ENCODE measurements at places on chromosomes 12 and 14. TPM values are rescaled to one million over a fixed set of nuclear protein-coding genes. Genes with fewer than 3 reads are reported as not detected.
A peak's percentile ranks its signal among the peaks of the same experiment; 100 is the strongest.

- DNase-seq: no peak
- no peaks in the 10 kb centered on the region for H3K27me3 ChIP-seq
- H3K27ac ChIP-seq: peak overlapping the region; percentile 80
- peak overlapping the region; percentile 35 for H3K4me3 ChIP-seq
- no peaks in the 10 kb centered on the region for H3K36me3 ChIP-seq
These were observed 161.0 kb downstream of the SLC38A4 start for GRCh38 chr12:46664761-46665287.

PRH2 gene
- not detected for total RNA-seq

DNA sequence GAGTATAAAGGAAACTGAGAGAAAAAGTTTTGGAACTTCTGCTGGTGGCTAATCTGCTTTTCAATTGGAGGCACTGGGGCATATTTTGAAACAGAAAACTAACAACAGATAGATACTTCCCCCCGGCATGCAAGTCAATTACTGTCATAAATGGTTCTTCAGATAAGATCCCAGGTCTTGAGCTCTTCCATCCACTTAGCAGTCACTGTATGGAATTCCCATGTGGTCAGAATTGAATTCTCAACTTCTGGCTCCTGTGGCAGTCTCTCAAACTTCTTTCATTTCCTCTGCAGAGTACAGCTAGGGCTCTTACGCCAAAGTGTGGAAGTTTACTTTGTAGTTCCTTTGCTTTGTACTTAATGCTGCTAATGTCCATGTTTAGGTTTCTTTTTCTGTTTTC, 452.2 kb downstream of the IPO8 start:
- H3K27me3 ChIP-seq: no peaks in the 10 kb centered on the region
- no peaks in the 10 kb centered on the region for H3K36me3 ChIP-seq
- H3K27ac ChIP-seq: no peak overlapping the region
- no peak for DNase-seq
- H3K4me1 ChIP-seq: no peaks in the 10 kb centered on the region

- no peak overlapping the region for H3K4me3 ChIP-seq
- no peaks in the 10 kb centered on the region for H3K36me3 ChIP-seq
- DNase-seq: peak; percentile 16
- H3K4me1 ChIP-seq: no peaks in the 10 kb centered on the region
These were observed 21.0 kb upstream of the RNASE2 start for GRCh38 chr14:20934148-20934762.

GRCh38 chr14:56487090-56487667, 92.4 kb upstream of the TMEM260 start:
- DNase-seq: no peak
- H3K36me3 ChIP-seq: no peaks in the 10 kb centered on the region
- H3K27ac ChIP-seq: no peak overlapping the region
- no peaks in the 10 kb centered on the region for H3K27me3 ChIP-seq
- no peak overlapping the region for H3K4me3 ChIP-seq

GRCh38 chr12:40015345-40015744, 90.5 kb downstream of the SLC2A13 start:
- H3K27ac ChIP-seq: no peak overlapping the region
- no peak for DNase-seq
- no peak overlapping the region for H3K4me3 ChIP-seq
- no peaks in the 10 kb centered on the region for H3K36me3 ChIP-seq

GRCh38 chr14:32977913-32978312, 39.2 kb downstream of the NPAS3 start:
- no peaks in the 10 kb centered on the region for H3K36me3 ChIP-seq
- H3K27me3 ChIP-seq: no peaks in the 10 kb centered on the region
- no peak overlapping the region for H3K4me3 ChIP-seq
- no peak overlapping the region for H3K27ac ChIP-seq
- no peak for DNase-seq

DNA sequence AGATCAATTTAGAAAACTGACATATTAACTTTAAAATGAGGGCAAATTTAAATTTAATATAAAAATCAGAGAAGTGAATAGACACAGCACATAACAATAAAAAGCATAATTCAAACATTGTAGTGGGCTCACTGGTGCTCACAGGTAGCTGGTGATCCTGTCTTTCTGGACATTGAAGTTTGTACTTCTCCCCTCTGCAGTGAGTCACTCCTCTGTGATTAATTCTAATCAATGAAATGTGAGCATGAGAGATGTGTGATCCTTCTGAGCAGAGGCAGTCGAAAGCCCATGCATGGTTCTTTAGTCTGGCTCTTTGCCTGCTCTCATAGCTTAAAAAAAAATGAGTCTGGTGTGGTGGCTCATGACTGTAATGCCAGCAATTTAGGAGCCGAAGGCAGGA, 59.0 kb upstream of the RERGL start:
- H3K4me3 ChIP-seq: no peak overlapping the region
- DNase-seq: no peak
- no peaks in the 10 kb centered on the region for H3K4me1 ChIP-seq

GPR137C gene
- total RNA-seq: 1.6 TPM

SLCO1A2 gene
- total RNA-seq: not detected

DNA sequence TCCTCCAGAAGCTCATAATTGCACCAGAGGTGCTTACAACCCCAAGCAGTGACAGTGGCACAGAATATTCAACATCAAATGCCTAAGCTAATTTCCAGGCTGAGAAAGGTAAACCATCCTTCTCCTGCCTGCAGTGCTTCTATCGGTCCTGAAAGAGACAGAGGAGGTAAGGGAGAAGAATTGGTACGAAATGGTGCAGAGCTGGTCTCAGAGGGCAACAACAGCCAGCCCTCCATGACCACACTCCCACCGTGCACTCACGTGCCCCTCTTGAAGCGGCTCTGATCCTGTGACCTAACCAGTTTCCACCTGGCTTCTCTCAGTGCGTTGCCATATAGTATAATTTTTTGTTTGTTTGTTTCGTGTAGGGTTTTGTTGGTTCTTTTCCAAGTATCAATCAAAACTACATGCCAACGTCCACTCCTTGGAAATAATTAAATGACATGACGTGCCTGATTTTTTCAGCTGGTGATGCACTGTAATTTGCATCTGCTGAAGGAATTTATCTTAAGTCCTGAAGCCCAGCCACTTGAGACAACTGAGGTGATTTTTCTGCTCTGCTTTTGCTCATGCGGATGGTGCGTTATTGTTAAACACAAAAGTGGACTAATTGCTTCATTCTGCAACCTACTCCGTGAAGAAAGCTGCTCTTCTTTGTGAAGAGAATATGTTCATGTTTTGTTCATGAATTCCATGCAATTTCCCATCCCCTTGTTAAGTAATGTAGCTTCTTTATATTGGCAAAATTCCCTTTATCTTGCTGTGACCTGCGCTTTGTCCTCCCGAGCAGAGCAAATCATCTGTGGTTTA, 1.3 kb upstream of the ATP2A2 start:
- no peaks in the 10 kb centered on the region for H3K27me3 ChIP-seq
- no peak for DNase-seq
- H3K4me3 ChIP-seq: peak overlapping the region; percentile 96
- peaks cover 22% of the 10 kb centered on the region for H3K36me3 ChIP-seq
- peaks cover 22% of the 10 kb centered on the region for H3K4me1 ChIP-seq

- H3K4me3 ChIP-seq: no peak overlapping the region
- H3K27ac ChIP-seq: no peak overlapping the region
- no peaks in the 10 kb centered on the region for H3K27me3 ChIP-seq
These were observed 3.9 kb downstream of the GZMH start for GRCh38 chr14:24605435-24606190.

- peak; percentile 94 for DNase-seq
- H3K36me3 ChIP-seq: no peaks in the 10 kb centered on the region
- peak overlapping the region; percentile 98 for H3K27ac ChIP-seq
- H3K27me3 ChIP-seq: no peaks in the 10 kb centered on the region
- peak overlapping the region; percentile 84 for H3K4me3 ChIP-seq
- peaks cover 38% of the 10 kb centered on the region for H3K4me1 ChIP-seq
These were observed 3.1 kb upstream of the TNS2 start for GRCh38 chr12:53046655-53047220.

GRCh38 chr14:104604458-104605449, at the start of gene TMEM179:
TSS of gene TMEM179 (minus strand) at chr14:104604772. CDS start at chr14:104604741, 31 bp downstream.
- no peaks in the 10 kb centered on the region for H3K4me1 ChIP-seq
- DNase-seq: no peak
- no peaks in the 10 kb centered on the region for H3K36me3 ChIP-seq
- no peak within 1 kb of the TSS for H3K27ac ChIP-seq

DNA sequence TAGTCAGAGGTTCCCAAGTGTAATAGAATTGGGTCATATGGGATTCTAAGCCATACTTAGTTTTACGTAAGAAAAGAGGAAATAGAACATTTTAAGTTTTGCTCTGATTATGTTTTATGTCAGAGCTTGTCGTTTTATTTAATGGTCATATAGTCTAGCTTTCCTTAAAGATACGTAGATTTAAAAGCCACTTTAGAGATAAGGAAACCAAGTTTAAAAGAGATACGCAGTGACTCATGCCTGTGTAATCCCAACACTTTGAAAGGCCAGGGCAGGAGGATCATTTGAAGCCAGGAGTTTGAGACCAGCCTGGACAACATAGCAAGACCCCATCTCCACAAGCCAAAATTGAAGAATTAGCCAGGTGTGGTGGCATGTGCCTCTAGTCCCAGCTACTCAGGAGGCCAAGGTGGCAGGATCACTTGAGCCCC, 19.5 kb downstream of the MAPK1IP1L start:
- H3K27ac ChIP-seq: no peak overlapping the region
- no peak overlapping the region for H3K4me3 ChIP-seq
- no peaks in the 10 kb centered on the region for H3K27me3 ChIP-seq
- no peak for DNase-seq
- H3K4me1 ChIP-seq: peaks cover 13% of the 10 kb centered on the region

GRCh38 chr12:47920913-47921312, 16.1 kb upstream of the VDR start:
- DNase-seq: no peak
- no peaks in the 10 kb centered on the region for H3K36me3 ChIP-seq
- no peaks in the 10 kb centered on the region for H3K27me3 ChIP-seq

RBM19 gene
- total RNA-seq: 17.3 TPM

DNA sequence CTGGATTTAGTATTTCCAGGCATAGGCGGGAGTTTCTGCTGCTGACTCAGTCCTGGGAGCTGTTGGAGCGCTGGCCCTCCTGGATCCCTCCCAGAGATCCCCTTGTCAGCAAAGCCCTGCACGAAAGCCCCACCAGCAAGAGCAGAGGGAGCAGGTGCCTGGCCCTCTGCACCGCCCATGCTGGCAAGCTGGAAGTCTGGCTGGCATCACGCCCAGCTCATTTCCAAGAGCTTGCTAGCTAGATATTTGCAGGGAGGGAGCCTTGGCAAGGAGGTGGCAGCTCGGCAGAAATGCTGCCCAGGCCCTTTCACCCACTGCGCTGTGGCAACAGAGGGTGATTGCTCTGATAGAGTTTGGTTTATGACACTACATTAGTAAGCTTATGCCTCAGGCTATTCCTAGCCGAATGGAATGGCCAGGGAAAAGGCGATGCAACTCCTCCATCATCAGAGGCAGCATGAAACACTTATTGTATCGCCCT, 193.9 kb downstream of the EMP1 start:
- no peaks in the 10 kb centered on the region for H3K27me3 ChIP-seq
- peak overlapping the region; percentile 20 for H3K27ac ChIP-seq
- H3K4me1 ChIP-seq: peaks cover 14% of the 10 kb centered on the region
- no peak overlapping the region for H3K4me3 ChIP-seq
- peak; percentile 92 for DNase-seq

GRCh38 chr14:96626916-96627315, 124.7 kb downstream of the PAPOLA start:
- no peak overlapping the region for H3K4me3 ChIP-seq
- no peaks in the 10 kb centered on the region for H3K36me3 ChIP-seq
- H3K4me1 ChIP-seq: no peaks in the 10 kb centered on the region
- peak; percentile 26 for DNase-seq

- H3K4me1 ChIP-seq: no peaks in the 10 kb centered on the region
- H3K4me3 ChIP-seq: peak overlapping the region; percentile 26
- no peaks in the 10 kb centered on the region for H3K27me3 ChIP-seq
- peak overlapping the region; percentile 57 for H3K27ac ChIP-seq
These were observed 162.6 kb downstream of the MYRFL start for GRCh38 chr12:69987579-69988091.

- no peaks in the 10 kb centered on the region for H3K4me1 ChIP-seq
- no peaks in the 10 kb centered on the region for H3K36me3 ChIP-seq
- H3K27ac ChIP-seq: peak overlapping the region; percentile 58
- peak; percentile 33 for DNase-seq
- H3K27me3 ChIP-seq: no peaks in the 10 kb centered on the region
These were observed 441 bp downstream of the PDE3A start for GRCh38 chr12:20368651-20369304.

GLT1D1 gene
- 3.1 TPM for total RNA-seq

- no peaks in the 10 kb centered on the region for H3K27me3 ChIP-seq
- H3K4me3 ChIP-seq: peak overlapping the region; percentile 69
- peaks cover 22% of the 10 kb centered on the region for H3K4me1 ChIP-seq
- DNase-seq: peak; percentile 58
- no peaks in the 10 kb centered on the region for H3K36me3 ChIP-seq
These were observed 981 bp downstream of the FLVCR2 start for GRCh38 chr14:75579338-75579864.

ACRBP gene
- 0.82 TPM for total RNA-seq

DNA sequence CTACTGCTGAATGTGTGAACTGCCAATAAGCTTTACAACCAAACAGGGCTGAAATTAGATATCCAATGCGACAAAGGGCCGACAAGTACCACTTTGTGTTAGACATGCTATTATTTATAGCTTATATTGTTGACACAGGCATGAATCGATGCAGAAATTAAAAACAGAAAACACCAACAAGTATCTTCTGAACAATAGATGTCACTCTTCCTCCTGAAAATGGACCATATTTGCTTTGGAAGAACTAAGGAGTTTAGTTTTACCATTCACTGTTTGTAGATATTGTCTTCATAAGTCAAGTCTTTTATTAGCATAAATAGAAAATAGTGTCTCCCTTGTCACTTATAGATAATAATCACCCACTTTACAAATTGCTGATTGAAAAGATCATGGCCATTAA, 86.5 kb downstream of the LRIG3 start:
- H3K36me3 ChIP-seq: no peaks in the 10 kb centered on the region
- no peaks in the 10 kb centered on the region for H3K4me1 ChIP-seq
- H3K27ac ChIP-seq: no peak overlapping the region
- no peak overlapping the region for H3K4me3 ChIP-seq
- no peak for DNase-seq

GRCh38 chr14:21734457-21735074, 60.9 kb upstream of the OR4E1 start:
- no peak overlapping the region for H3K27ac ChIP-seq
- H3K36me3 ChIP-seq: no peaks in the 10 kb centered on the region
- H3K4me1 ChIP-seq: no peaks in the 10 kb centered on the region
- H3K4me3 ChIP-seq: no peak overlapping the region

RERG gene
- total RNA-seq: 2.3 TPM

GRCh38 chr12:49868952-49869815, 26.3 kb upstream of the BCDIN3D start:
- DNase-seq: peak; percentile 86
- no peak overlapping the region for H3K4me3 ChIP-seq
- H3K4me1 ChIP-seq: peaks cover 17% of the 10 kb centered on the region
- no peaks in the 10 kb centered on the region for H3K27me3 ChIP-seq
- peak overlapping the region; percentile 9 for H3K27ac ChIP-seq
- no peaks in the 10 kb centered on the region for H3K36me3 ChIP-seq

All from psoas muscle (tissue), 8 donors.